ENCODE measurements at places on chromosomes 7 and 10.

DNA sequence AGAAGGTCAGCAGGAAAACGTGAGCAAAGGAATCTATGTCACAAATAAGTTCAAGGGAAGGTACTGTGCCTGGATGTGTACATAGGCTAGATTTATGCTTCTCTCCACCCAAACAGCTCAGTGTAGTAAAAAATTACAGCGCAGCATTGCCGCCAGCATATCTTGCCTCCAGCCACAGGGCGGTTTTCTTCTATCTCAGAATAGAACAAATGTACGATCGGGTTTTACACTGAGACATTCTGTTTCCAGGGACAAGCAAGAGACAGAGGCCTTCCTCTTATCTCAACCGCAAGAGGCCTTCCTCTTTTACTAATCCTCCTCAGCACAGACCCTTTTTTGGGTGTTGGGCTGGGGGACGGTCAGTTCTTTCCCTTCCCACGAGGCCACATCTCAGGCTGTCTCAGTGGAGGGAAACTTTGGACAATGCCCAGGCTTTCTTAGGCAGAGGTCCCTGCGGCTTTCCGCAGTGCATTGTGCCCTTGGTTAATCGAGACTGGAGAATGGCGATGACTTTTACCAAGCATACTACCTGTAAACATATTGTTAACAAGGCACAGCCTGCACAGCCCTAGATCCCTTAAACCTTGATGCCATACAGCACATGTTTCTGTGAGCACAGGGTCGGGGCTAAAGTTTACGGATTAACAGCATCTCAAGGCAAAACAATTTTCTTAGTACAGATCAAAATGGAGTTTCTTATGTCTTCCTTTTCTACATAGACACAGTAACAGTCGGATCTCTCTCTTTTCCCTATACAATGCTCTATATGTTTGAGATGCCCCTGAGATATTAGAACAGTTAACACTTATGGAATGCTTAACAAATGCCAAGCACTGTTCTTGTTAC, 11.6 kb upstream of the ABHD11 start:
- no peak for DNase-seq

DNA sequence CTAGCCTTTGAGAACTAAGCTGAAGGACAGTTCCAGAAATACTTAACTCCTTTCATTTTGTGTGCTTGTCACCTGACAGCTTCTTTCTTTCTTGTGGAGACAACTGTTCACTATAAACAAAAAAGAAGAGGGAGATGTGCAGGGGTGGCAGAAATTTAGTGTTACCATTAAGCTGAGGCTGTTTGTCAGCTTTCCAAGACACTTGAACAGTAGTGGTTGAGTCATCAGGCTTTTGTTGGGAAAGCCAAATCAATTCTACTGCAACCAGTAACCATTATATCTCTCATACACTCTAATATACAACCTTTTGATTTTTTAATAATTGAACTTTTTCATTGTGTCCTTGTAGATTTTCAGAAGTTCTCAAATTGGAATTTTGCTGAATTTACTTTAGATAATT, 75.3 kb downstream of the POLL start:
- no peak for DNase-seq

GRCh38 chr7:2775785-2776184, 68.3 kb downstream of the GNA12 start:
- DNase-seq, result no peak

GRCh38 chr10:132938472-132939339, 3.7 kb downstream of the CFAP46 start:
- DNase-seq, result no peak

GRCh38 chr7:143485094-143485493, 7.4 kb downstream of the TAS2R41 start:
- DNase-seq, result no peak

Data from activated T-cell treated with anti-CD3 and anti-CD28 coated beads for 1 hour (primary cell).